DMS 273 treated with DMSO at 0.1 percent for 48 hours (cell line): ENCODE measurements at places on chromosomes 2 and 18.

DNA sequence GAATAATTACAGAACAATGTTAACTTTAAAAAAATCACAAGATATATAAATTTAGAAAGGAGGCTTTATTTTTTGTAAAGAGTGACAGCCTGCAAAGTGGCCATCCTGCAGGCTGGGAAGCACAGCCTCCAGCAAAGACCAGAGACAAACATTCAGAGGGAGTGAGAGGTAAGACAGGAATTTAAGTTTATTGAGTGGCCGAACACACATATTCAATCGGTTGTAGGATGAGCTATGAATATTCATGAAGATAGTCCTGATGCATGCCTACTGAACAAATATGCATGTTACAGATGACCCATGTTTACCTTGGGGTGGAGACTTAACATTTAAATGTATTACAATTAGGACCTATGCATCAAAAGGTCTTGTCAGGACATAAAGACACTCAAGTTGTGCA lies 33.4 kb upstream of the HNRNPA3 start:
- DNase-seq, result no peak

GRCh38 chr2:34848691-34849090 lies 1249.6 kb upstream of the FAM98A start:
- DNase-seq, result no peak

DNA sequence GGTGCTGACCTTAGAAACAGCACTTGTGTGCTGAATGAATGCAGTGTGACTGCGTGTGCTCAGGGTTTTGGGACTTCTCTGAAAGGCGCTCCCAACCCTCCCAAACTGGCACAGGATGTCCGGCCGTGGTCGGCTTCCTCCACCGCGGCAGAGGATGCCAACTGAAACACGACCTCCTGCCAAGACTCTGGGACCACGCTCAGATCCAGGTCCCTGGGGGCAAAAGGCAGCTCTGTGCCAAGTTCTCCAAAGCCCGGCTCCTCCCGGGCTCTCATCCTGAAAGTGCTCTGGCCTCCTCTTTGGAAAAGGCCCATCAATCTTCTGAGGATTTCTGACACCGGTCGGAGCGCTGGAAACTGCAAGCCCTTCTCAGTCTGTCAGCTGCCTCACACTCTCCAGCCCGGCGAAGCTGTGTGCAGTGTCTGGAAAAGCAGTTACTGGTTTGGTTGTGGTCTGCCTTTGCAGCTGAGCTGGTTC lies 32.3 kb upstream of the ZBTB7C start:
- peak; percentile 22 for DNase-seq

- DNase-seq, result no peak
Measured at GRCh38 chr18:27778441-27778840, 398.5 kb downstream of the CDH2 start.

- DNase-seq, result no peak
Measured at GRCh38 chr2:97868986-97869721, 126.6 kb downstream of the TMEM131 start.

DNA sequence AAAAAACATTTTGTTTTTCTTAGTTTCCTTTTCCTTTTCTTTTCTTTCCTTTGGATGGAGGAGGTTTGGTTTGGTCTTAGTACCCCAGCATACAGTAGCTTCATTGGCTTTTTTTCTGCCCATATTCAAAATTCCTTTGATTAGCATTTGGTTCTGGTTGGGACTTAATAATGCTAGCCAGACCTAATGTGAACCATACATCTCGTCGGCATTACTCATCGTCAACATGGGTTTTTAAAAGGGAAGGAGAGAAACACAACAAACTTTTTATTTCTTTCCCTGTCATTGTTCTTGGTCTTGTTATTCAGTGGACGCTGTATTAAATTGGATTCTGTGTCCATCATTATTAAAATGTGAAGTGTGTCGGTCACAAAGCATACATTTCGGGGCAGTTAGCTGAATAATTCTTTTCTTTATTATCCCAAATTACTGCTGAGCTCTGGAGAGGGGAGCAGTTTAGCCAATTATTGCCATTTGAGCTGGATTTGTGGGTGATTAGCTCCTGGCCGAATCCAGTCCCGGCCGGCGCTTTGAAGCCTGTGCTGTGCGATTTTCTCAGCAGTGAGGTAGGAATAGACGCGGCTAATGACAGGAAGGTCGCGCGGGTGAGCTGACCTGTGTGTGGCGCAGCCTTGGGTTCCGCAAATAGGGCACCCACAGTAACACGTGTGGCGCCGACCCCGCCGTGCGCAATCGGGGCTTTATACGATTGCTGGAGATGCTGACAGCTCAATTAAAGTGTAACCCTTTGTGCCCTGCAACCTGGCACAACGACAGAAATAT lies 303.3 kb downstream of the GBX2 start:
- no peak for DNase-seq

- no peak for DNase-seq
Measured at GRCh38 chr2:236551471-236552211, 18.0 kb upstream of the ACKR3 start.

DNA sequence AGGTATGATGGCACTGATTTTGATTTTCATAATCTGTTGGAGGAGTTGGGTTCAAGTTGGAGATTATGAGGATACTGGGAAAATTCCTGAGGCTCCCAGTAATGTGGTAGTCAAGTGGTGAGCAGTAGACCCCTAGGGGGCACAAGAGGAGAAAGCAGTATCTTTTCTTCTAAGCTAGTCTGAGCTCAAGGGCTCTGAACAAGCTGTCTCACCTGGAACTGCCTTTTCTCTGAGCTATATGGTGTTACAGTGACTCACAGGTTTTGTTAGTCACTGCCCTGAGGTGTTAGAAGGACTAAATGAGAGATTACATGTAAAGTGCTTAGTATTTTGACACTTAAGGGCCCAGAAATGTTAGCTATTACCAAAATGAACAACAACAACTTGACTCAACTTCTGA lies 42.2 kb downstream of the CD302 start:
- peak; percentile 1 for DNase-seq

DNA sequence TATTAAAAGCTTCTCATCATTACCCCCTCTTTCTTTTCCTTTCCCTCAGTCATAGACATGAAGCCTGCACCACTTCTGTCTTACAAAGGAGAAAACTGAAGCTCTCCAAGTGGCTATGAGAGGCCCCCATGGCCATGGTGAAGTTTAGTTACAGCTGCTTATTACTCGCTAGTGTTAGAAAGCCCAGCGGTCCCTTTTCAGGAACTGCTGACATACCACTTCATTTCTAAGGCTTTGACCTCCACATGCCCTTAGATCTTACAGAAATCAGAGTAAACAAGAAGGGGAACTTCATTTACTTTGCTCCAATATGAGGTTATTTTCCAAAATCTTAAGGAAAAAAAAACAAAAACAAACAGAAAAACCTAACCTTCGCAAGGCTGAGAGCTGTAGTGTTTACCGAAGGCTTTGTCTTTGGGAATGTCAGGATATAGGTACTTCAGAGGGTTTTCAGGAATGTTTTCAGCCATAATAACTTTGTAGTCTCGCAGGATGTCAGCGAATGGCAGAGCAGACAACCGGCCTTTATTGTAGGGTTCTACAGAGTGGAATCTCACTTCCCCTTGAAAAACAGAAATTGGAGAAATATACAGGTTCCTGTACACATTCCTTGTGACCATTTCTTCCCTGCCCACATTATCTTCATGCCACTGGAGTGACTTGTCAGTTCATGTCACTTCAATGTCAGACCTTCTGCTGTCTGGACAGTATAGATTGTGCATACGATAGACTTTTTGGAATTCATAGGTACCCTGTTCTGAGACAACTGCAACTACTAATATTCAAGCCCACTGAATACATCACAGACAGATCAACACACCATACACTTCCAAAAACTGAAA lies 18.8 kb upstream of the STAT1 start:
- DNase-seq, result no peak

DNA sequence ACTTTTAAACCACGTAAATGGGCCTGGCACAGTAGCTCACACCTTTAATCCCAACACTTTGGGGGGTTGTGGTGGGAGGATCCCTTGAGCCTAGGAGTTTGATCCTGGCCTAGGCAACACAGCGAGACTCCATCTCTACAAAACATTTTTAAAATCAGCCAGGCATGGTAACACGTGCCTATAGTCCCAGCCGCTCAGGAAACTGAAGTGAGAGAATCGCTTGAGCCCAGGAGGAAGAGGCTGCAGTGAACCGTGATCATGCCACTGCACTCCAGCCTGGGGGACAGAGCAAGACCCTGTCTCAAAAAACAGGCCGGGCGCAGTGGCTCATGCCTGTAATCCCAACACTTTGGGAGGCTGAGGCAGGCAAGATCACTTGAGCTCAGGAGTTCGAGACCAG lies 12.2 kb downstream of the ROCK1 start:
- no peak for DNase-seq

DNA sequence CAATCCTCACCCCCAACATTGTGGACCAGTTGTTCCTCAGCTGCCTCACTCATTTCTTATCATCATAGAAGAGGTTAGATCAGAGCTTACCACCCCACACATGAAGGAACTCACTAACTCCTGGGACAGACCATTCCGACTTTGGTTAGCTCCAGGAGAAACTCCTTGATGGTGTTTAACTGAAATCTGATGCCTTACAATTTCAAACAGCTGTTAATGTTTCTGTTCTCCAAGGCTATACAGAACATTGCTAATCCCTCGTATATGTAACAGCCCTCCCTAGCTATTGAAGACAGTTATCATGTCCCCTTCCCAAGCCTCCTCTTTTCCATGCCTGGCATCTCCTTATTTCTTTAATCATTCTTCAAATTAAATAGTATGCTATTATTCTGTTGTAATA lies 14.8 kb downstream of the ERBB4 start:
- DNase-seq, result peak; percentile 50

DNA sequence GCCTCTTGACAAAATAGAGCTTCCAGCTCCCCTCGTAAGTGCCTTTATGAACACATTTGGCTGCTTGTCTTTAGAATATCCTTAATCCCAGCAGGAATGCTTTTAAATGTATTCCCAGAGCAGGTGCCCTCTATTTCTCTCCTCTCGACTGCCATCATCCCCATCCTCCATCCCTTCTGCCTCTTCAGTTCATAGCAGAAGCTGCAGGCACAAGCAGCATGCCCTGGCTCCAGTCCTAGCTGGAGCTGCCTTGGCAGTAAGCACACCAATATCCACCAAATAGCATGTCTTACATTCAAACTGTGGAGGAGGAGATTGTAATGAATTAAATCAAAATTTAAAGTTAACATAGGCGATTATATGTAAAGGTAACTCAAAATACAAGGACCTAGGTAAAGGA lies 891.3 kb upstream of the SLC39A10 start:
- no peak for DNase-seq

DNA sequence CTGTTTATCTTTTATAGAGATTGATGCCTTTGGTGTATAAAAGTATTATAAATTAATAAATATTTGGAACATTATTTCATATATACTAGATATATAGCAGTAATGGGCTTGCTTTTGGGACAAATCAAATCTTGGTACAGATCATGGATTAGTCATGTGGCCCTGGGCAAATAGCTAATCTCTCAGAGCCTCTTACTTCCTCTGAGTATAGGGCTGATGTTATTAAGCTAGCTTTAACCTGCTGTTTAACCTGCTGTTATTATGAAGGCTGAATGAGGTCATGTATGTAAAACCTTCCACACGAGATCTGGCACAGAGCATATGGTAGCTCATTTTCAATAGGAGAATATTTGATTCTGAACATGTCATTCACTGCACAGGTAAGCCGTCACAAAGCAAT lies 5.7 kb downstream of the ITGB6 start:
- no peak for DNase-seq
